CD4-positive, alpha-beta T cell treated with Interleukin-15 for 1 hour (primary cell): ENCODE measurements at places on chromosomes 3 and 15.

DNA sequence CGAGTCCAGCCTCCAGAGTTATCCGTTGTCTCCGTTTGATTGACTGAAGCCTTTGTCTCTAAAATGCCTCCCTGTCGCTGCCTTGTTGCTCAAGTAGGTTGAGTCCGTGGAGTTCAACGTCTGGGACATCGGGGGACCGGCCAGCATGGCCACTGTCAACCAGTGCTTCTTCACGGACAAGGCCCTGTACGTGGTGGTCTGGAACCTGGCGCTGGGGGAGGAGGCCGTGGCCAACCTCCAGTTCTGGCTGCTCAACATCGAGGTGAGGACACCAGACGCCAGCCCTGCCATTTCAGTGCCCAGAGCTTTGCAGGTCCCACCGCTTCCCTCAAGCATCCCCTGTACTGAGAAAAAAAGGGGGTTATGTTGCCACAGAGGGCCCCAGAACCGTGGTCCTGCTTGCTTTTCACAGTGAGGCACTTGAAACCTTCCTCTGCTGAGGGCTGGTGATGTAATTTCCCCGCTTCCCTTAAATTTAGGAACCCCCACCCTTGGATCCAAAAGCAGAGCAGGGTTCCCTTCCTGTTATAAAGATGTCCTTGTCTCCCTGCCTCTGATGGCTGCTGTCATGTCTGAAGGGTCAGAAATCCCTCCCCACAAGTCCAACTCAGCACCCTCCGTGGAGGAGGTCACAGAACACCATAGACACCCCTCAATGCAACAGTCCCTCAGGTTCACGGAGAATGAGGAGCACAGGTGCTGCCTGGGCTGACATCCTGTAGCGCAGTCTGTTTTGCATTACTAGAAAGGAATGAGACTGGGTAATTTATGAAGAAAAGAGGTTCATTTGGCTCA lies 105.7 kb downstream of the LRRK1 start:
- DNase-seq = no peak

DNA sequence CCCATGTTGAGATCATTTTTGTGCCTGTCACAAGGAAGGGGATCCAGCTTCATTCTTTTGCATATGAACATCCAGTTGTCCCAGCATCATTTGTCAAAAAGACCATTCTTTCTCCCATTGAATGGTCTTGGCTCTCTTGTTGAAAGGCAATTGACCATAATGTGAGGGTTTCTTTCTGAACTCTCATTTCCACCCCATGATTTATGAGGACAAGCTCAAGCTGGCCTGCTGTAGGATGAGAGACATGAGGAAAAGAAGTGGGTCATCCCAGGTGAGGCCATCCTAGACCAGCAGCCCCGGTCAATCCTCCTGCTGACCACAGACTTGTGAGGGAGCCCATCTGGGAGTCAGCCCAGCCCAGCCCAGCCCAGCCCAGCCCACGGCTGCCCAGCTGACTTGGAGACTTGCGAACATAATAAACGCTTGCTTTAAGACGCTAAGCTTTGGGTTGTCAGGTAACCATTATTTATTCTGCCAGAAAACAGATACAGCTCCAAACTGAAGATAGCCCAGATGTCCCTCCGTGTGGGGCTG lies 69.0 kb downstream of the LINGO1 start:
- no peak for DNase-seq

DNA sequence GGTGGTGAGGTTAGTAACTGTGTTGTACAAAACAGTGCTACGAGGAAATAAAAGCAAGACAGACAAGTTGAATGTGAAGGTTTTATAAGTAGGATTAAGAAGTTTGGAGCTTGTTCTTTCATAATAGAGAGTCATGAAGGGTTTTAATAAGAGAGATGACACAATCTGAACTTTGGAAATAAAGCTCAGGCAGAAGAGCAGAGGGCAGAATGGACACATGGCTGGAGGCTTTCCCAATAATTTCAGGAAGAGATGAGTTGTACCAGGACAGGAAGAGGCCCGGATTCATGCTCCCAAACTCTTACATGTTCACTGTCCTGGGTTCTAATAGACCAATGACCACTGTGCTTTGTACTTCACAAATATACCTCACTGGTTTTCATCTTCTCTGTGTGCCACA lies 194.8 kb downstream of the SLC9A9 start:
- no peak for DNase-seq

GRCh38 chr3:31732548-31732947 lies 199.8 kb downstream of the STT3B start:
- no peak for DNase-seq

DNA sequence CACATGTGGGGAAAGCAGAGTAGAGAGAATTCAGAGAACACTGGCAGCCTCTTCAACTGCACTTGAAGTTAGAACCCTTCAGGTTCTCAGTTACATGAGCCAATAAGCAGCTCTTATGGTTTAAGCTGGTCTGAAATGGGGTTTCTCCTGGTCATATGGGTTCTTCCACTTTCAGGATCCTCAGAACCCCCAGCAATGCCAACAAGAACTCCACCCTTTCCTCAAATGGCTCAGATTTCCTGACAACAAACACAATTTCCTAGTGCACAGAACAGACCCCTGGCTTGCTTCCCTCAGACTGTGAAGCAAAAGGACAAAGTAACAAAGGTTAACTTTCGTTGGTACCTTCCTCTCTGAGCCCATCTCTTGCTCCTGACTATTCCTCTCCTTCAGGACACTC lies 23.9 kb upstream of the FRMD4B start:
- DNase-seq = no peak

DNA sequence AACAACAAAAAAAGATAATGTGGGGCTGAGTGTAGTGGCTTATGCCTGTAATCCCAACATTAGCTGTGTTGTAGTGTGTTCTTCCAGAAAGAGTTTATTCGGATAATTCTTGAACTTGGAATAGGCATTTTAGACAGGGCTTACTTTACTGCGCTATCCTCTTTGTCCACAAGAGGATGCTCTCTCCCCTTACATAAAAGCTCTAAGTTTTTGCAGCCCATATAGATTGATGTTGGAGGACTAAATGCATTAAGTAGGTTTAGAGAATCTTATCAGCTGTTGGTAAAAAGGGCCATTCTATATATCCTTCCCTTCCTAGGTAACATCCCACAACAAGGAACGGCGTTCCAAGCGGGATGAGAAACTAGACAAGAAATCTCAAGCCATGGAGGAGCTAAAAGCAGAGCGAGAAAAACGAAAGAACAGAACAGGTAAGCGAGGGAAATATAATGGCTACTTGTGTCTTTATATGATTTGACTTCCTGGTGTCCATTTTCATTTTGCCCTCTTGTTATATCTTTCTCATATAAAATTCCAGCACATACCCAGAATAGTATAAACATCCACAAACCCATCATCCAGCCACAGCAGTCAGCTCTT lies 27.8 kb upstream of the ITPKA start:
- DNase-seq = no peak

DNA sequence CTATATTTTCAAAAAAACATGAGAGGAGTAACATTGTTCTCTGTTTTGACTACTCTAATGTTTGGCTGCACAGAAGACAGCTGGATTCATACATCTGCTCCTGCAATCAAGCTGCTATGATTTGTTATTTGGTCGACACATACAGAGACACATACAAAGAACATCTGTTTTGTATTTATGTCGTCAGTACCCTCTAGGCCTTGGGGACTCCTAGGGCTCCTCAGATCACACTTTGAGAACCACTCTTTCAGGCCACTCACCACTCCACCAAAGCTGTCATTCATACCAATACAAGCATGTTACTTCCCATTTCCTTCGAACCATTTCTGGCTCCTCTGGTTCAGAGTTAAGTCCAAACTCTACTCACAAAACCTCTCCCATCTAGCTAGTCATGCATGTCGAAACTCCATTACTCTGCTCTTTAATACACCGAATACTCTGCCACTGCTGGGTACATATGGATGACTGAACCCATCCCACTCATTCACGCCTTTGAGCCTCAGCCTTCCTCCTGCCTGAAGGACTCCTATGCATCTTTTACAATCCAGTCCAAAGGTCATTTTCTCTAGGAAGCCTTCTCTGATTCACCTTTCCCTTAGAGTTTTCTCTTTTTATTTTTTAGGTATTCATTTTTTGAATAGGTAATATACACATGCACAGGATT lies 102.9 kb upstream of the ARHGEF3 start:
- DNase-seq = no peak

- DNase-seq = no peak
Observed at GRCh38 chr3:100893590-100893989, 99.6 kb downstream of the ABI3BP start.

- DNase-seq = no peak
Observed at GRCh38 chr3:152355744-152356665, 87.3 kb downstream of the MBNL1 start.

- no peak for DNase-seq
Observed at GRCh38 chr3:39067286-39067685, 15.5 kb downstream of the WDR48 start.

DNA sequence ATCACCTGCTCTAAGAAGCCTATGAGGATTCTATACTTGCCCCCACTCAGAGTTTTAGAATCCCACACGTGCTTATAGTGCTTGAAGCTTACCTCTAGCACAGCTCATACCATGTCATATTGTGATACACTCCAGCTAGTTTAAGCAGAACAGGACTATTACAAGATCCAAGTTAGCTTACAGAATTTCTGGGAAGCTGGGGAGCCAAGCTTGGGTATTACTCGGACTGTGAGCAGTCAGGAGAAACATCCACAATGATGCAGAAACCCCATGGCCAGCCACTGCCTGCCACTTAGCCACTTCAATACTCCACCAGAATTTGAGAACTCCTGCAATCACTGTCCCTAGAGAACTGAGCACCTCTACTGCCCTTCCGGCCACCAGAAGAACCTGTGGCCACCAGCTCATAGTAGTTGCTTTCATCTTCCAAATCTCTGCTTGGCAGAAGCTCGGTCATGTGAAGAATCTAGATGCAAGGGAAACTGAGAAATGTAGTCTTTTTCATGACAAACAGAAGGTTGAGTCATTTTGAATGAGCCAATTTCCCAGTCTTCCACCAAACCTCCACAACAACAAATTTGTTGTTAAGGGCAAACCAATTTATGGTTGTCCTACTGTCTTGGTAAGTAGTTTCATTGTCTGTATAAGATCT lies 27.7 kb upstream of the SSR3 start:
- DNase-seq = no peak
